ENCODE measurements at places on chromosomes 2 and 18. TPM values are rescaled to one million over a fixed set of nuclear protein-coding genes. Genes with fewer than 3 reads are reported as not detected.

MROH2A gene
- total RNA-seq, result not detected

HRH4 gene
- not detected for total RNA-seq

CTNNA2 gene
- total RNA-seq, result not detected

GAREM2 gene
- 0.96 TPM for total RNA-seq

ANKRD30BL gene
- total RNA-seq, result not detected

ZNF396 gene
- total RNA-seq, result 0.86 TPM

CDH19 gene
- total RNA-seq, result not detected

LRRC30 gene
- not detected for total RNA-seq

RALB gene
- 66.7 TPM for total RNA-seq

DNA sequence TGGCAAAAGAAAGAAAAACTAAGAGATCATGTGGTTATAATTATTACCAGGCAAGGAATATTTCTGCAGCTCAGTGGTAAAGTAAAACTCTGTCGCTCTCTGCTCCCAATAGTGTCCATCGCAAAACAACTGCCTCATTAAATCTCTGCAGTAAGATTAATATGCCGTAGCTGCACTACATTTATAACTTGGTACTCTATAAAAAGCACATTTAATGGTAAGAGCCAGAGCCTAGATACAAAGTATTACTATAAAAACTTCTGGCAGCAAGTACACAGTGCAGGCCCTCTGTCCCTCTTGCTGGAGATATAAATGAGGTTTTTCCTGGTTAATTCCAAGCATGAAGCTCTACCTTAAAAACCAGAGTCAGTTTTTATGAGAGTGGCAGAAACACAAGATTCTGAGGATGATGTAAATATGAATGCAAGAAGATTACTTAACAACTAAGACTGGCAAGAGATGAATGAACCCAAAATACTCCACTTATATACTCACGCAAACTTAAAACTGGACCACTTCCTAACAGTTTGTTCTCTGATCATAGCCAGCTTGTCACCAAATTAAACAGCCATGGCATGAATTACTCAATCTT is 25.5 kb downstream of the ZNF521 start:
- no peak for DNase-seq

- DNase-seq, result no peak
Measured at GRCh38 chr18:74652392-74652988, 54.8 kb downstream of the ZNF407 start.

DNA sequence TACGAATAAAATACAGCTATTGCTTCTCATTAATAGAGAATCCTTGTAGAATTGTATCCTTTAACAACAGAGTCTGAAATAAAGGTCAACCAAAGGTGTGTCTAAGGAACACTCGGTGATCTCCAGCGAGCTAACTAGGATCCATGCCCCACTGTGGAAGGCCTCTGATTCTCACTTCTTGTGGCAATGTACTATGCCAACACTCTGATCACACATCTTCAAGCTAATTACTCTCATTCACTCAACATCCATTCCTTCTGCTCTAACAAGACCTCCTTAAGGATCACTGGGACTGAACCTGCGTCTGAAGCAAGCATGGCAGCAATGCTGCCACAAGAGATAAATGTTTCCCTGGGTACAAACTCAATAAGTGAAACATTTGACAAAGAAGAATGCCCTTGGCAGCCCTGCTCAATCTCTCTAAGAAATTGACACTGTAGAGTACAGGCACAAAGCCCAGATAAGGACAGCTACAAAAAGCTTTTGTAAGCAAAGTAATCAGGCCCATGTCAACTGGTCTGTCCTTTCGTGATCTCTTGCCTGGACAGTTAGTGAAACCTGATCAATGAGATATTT is 74.6 kb upstream of the PARD3B start:
- DNase-seq, result no peak

DNA sequence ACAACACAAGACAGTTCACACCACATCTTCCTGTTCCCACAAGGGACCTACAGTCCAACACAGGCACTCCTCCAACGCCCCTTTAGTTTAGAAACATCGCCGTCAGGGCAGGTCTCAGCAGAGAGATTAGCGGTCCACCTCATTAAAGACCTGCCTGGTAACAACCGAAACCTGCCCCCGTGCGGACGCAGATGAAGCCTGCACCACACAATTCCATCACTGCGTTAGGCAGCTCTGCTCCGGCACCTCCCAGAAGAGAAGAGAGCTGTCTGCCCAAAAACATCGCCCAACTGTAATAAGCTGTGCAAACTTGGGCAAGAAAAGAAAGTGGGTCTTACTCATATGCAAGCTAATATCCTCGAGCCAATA is 32.7 kb downstream of the ZNF516 start:
- DNase-seq, result no peak

DNA sequence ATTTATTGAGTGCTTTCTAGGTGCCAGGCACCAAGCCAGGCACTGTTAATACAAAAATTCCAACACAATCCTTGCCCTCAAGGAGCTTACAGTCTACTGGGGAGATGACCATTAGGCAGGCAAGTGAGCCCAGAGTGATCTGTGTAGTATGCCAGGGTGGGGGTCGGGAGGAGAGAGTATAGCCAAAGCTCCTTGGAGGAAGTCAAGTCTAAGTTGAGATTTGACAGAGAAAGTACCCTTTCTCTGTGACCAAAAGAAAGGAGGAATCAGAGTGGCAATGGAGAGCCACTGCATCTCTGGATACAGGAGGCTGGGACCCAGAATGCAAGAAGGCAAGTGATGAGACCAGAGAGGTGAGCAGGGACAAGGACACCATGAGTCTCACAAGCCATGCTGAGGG is 7.5 kb downstream of the ANKRD53 start:
- no peak for DNase-seq

- no peak for DNase-seq
Measured at GRCh38 chr2:235955664-235956063, 212.5 kb downstream of the GBX2 start.

DNA sequence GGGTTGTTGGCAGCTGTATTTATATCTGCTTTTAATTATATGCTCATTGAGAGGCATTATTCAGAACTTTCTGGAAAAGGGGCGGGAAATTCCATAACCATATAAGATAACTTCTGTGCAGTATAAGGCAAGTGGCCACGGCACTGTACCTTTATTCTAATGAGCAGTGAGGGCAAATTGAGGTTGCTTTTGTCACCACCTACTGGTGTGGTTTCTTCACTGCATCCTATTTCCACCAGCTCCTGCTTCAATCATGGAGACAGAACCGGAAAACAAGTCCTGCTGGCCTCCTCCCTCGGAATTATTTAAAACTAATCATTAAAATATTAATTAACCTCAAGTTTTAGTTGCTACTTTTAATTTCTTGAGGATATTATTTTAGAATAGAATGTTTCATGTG is 759.4 kb downstream of the CBLN2 start:
- DNase-seq, result no peak

GRCh38 chr2:61737841-61738240 is 116.0 kb downstream of the FAM161A start:
- no peak for DNase-seq

- DNase-seq, result no peak
Measured at GRCh38 chr18:80065705-80066104, 31.5 kb downstream of the RBFA start.

DNA sequence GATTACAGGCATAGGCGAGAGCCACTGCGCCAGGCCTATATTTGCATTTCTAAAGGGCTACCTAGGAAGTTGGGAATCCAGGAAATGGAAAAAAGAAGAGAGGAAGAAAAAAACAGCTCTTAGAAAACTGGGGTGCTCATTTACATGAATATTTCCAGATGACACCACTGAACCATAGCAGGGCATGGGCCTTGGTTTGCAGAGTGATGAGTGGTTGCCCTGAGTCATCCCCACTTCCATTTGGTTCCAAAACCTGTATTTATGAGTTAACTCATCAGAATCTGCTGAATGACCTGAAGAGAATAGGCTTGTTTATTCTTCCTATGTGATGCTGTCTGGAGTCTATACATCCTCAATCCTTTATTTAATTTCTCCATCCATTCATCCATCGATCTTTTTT is 36.2 kb downstream of the EHD3 start:
- DNase-seq, result no peak

DNA sequence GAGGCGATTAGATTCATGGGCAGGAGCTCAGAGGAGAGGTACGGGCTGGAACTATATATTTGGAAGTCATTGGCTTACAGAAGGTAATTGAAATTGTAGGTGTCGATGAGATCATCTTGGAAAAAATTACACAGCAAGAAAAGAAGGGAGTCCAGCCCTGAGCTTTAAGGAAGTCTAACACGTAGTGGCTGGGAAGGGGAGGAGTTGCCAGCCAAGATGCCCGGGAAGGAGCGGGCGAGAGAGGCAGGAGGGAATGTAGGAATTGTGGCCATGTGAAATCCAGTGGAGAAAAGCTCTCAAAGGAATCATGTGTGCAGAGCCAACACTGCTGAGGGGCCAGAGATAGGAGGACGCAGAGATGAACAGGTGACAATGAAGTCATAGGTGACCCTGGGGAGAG is 25.6 kb upstream of the SCYGR1 start:
- no peak for DNase-seq

GRCh38 chr2:146312899-146313298 is 1531.9 kb upstream of the ACVR2A start:
- DNase-seq, result no peak

DNA sequence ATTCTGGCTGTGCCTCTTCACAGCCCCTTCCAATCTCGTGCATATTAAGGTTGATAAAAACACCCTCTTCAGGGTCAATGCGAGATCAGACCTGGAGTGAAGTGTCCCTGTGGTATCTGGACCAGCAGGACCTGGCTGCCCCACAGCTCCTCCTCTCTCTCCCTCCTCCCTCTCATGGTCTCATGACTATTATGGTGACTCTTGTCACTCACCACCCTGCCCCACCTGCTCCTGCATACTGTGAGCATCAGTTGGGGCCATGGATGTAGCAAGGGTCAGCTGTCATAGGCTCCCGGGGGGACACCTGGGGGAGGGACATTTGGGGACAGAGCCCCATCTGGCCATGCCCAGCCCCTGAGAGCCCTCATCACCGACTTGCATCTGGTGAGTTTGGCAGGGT is 50.2 kb downstream of the ODC1 start:
- DNase-seq, result no peak

- no peak for DNase-seq
Measured at GRCh38 chr2:177211169-177211568, 1.4 kb upstream of the HNRNPA3 start.

GRCh38 chr2:102185347-102185746 is 1.5 kb upstream of the IL1RL2 start:
- no peak for DNase-seq

GRCh38 chr2:59084326-59084725 is 843.2 kb upstream of the FANCL start:
- no peak for DNase-seq

DNA sequence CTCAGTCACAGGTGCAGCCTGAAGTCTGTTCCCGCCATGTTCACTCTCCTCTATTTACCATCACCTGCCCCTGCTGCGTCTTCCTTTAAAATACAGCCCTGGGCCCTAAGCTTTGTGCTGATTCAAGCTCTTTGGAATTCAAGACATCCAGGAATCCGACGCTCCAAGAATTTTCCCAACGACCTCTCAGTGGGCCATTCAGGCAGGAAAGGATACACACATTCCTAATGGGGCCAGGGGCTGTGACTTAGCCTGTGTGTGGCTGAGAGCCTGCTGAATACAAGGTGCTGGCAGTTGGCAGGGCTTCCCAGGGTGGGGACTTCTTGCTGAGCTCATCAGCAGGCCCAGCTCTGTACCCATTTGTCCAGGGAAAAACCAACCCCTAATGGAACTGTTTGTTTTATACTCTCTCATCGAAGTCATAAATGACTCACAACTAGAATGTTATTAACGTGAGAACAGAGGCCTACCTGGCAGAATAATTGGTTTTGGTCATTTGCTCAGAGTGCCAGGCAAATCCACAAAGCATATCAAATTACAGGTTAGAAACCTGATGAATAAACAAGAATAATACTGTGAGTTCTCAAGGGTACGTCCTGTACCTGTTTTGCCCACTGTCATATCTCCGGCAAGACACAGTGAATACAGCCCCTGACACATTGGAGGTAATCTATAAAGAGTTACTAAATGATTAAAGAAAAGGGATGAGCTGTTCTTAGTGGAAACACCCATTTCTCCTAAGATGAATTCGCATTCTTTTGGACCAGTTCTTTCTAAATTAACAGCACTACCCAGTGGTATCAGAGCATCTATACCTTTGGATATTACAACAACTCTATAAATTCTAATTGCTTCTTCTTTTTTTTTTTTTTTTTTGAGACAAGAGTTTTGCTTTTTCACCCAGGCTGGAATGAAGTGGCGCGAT is 12.6 kb upstream of the KCMF1 start:
- DNase-seq, result no peak

- DNase-seq, result no peak
Measured at GRCh38 chr18:42649331-42650035, 466.0 kb downstream of the RIT2 start.

DNA sequence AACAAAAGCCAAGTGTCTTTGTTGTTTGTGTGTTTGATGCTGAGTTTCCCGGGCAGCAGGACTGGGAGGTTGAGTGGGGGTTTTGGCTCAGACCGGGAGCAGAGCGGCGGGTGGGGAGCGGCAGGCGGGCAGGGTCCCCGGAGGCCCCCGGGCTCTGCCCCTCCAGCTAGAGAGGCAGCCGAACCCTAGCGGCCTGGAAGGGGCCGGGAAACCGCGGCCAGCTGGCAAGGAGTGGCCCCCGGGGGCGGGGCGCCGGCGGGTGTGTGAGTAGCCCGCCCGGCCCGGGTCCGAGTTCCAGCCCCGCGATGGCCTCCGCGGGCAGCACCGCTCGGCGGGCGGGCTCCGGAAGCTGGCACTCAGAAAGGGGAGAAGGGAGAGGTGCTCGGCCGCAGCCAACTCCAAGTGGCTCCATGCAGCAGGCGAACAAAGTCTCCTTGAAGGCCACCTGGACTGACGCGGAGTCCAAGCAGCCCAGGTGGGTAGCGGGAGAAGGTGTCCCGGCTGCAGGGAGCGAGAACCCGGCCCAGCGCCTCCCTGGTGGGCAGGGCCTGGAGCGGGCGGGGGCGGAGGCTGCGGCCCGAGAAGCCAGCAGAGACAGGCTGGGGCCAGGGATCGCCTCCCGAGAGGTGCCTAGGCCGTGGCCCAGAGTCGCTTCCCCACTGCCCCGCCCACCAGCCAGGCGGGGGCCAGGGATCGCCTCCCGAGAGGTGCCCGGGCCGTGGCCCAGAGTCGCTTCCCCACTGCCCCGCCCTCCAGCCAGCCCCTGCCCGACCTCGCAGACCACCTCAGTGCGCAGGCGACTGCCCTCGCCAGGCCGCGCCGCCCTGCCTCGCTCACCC is at the start of gene ANKRD53:
Gene ANKRD53 (plus strand): TSS at position 290 of the 839 bp plus-strand sequence. CDS start 16 bp downstream, at position 306.
- DNase-seq, result peak; percentile 34

- no peak for DNase-seq
Measured at GRCh38 chr2:196759378-196759706, 40.1 kb downstream of the GTF3C3 start.
